ENCODE measurements at places on chromosomes 2 and 18. TPM values are rescaled to one million over a fixed set of nuclear protein-coding genes. Genes with fewer than 3 reads are reported as not detected.

Gene QPCT
- 10.1 TPM for polyA plus RNA-seq

Gene SCN3A
- polyA plus RNA-seq = 0.99 TPM

- no peak for DNase-seq
Observed at GRCh38 chr2:202449344-202449743, 73.2 kb downstream of the BMPR2 start.

DNA sequence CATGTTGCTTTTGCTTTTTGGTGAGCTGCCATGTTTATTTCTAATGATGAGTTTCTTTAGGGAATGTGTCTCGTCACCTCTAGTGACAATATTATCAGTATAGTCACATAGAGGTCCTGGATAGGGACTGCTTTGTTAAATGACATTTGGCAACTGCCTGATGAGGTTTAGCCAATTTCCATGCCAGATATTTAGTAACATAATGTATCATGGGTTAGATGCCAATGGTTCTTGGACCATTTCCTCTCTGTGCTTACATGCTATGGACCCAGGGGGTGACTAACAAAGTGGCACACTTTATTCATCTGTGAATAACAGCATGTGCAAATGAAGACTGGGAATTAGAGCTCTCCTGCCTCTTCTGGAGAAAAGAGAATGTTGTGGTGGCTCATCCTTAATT is 56.2 kb upstream of the RAB27B start:
- no peak for DNase-seq
